Endodermal cell (in vitro differentiated cells): ENCODE measurements at places on chromosomes 4 and X. TPM values are rescaled to one million over a fixed set of nuclear protein-coding genes. Genes with fewer than 3 reads are reported as not detected.

GRCh38 chr4:57116245-57116644 lies 6.1 kb upstream of the IGFBP7 start:
- no peak for DNase-seq

DNA sequence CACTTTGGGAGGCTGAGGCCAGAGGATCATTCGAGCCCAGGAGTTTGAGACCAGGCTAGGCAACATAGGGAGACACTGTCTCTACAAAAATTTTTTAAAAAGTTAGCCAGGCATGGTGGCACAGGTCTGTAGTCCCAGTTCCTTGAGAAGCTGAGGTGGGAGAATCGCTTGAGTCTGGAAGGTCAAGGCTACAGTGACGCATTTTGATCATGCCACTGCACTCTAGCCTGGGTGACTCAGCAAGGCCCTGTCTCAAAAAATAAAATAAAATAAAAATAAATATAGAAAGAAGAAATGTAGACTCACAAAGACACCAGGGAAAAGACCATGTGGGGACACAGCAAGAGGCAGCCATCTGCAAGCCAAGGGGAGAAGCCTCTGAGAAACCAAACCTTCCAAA lies 42.3 kb upstream of the SLC7A3 start:
- DNase-seq: no peak

XG gene
- total RNA-seq: 0.34 to 1.1 TPM (median 0.35 TPM) in 3 replicates

ARSJ gene
- total RNA-seq: 0.35 and 0.36 TPM in 2 replicates
